ENCODE measurements at places on chromosomes 4 and X. TPM values are rescaled to one million over a fixed set of nuclear protein-coding genes. Genes with fewer than 3 reads are reported as not detected.

GRCh38 chrX:12878536-12878935 lies 11.7 kb downstream of the TLR7 start:
- DNase-seq, result no peak

DNA sequence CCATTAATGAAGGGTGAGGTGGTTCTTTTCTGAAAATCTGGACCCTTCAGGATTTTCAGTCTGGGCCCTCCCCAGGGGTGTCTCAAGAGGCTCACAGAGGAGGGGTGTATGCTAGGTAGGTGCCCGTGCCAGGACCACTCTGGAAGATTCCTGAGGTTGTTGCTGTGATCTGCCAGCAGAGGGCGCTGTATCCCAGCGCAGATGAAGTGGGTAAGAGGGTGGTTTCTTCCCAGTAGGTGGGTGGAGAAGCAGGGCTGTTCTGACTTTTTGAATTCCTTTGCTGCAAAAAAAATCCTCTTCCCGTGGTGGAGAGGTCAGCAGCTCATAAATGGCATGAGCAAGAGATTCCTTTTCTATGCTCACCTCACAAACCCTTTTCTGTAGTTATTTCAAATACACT lies 51.1 kb downstream of the SCML1 start:
- peak; percentile 45 for DNase-seq

DNA sequence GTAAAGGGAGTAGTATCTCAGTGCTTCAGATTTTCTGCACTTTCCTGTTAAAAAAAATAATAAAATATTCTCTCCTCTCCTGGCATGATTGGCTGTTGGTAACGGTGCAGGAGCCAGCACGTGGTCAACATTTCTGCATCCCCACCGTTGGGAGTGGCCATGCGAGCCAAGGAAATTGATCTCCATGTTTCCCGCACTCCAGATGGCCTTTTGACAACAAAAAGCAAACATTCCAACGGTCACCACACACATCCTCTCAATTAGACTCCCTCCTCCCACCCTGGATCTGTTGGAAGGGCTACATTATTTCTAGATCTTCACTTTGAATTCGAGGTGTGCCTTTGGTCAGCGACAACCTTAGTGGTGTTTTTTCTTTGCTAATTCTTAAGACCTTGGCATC lies 45.0 kb downstream of the STK32B start:
- no peak for DNase-seq

GRCh38 chrX:150058728-150059127 lies 120.4 kb upstream of the EOLA2 start:
- DNase-seq, result no peak

DNA sequence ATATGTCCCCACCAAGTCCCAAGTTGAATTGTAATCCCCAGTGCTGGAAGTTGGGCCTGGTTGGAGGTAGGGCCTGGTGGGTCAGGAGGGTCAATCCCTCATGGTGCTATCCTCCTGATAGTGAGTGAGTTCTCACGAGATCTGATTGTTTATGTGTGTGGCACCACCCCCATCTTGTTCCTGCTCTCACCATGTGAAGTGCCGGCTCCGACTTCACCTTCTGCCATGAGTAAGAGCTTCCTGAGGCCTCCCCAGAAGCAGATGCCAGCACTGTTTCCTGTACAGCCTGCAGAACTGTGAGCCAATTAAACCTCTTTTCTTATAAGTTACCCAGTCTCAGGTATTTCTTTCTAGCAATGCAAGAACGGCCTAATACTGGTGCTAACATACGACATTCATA lies 22.7 kb upstream of the TMEM33 start:
- no peak for DNase-seq

- no peak for DNase-seq
Observed at GRCh38 chr4:31617667-31618066, 897.5 kb downstream of the PCDH7 start.

DNA sequence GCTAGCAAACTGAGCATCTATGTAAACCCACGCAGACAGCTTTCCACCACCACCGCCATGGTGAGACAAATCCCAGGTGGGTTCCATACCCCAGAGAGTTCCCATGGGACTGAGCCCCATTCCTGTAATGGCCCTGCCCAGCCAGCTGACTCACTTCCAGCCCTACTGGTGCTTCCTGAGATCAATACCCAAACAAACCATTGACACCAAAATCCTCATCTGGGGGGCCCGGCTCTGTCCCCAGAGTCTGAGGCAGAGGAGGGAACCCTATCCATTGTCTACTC lies 30.1 kb upstream of the JAKMIP1 start:
- no peak for DNase-seq

DNA sequence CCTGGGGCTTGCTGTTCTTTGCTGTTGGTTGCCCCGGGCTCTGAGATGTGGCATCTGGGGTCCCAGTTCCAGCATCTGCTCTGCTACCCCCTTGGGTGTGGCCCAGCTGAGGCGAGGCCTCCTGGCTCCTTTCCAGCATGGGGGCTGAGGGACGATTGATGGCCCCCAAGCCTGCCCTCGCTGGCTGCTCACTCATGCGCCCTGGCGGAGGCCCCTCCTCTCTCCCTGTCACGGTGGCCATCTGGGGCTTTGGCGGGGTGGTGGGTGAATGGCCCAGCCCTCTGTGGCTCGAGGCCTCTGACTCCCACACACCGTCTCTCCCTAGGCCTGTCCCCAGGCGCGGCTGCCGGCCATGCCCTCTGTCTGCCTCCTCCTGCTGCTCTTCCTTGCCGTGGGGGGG lies 1.8 kb downstream of the PLXNA3 start:
- no peak for DNase-seq

MAP3K15 gene
- 0.08 TPM for total RNA-seq

UGT2B15 gene
- total RNA-seq, result 111 TPM

GRCh38 chr4:38740303-38740702 lies 42.5 kb downstream of the TLR10 start:
- no peak for DNase-seq

CLIC2 gene
- total RNA-seq, result 6.0 TPM

- DNase-seq, result no peak
Observed at GRCh38 chr4:48342606-48342880, 1.2 kb downstream of the SLAIN2 start.

DNA sequence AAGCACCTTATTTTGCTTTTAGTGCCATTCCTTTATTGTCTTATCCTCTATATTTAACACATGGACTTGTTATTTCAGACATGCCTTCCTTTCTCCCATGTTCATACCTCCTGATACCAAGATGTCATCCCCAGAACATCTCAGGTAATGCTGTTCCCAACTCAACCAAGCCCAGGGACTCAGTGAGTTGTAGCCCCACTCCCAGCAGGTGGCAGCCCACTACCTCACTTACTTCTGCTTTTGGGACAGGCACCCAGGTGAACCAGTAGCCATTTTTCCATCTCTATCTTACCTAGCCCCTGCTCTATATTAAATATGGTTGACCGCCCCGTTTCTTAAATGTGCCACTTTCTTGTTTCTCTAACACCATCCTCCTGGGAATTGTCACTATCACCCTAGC lies 199.0 kb downstream of the DCHS2 start:
- no peak for DNase-seq

DNA sequence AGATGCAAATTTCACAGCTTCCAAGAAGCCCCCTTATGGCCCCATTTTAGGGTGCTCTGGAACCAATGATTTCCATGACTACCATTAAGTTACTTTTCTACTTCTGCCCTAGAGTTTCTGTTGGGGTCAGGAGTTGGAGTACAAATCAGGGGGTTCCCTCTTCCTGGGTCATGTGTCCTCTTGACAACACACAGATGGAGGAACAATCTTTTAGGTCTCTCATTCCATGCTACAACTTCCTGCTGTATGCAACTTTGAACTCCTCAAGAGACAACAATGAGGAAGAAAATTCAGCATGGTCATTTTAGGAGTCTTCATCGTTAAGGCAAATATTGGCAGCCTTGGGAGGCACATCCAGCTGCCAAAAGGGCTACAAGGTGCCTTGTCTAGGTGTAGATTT lies 79.7 kb downstream of the SEL1L3 start:
- DNase-seq, result no peak

DNA sequence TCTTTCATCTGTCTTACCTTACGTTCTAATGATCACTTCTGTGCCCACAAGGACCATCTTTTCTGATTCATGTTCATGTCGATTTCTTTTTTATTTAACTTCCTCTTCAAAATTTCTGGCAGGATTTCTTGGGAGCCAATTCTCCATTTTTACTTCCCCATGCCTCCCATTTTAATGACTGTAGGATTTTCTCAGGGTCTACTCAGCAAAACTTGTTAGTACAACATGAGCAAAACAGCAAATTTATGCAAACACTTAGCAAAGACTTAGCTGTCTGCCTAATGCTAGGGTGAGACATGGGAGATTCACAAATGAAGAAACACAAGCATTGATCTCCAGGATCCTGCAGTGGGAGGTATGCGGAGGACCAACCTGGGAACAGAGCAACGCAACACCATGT lies 5.5 kb downstream of the CD38 start:
- DNase-seq, result no peak

TMEM154 gene
- total RNA-seq, result 2.1 TPM

DNA sequence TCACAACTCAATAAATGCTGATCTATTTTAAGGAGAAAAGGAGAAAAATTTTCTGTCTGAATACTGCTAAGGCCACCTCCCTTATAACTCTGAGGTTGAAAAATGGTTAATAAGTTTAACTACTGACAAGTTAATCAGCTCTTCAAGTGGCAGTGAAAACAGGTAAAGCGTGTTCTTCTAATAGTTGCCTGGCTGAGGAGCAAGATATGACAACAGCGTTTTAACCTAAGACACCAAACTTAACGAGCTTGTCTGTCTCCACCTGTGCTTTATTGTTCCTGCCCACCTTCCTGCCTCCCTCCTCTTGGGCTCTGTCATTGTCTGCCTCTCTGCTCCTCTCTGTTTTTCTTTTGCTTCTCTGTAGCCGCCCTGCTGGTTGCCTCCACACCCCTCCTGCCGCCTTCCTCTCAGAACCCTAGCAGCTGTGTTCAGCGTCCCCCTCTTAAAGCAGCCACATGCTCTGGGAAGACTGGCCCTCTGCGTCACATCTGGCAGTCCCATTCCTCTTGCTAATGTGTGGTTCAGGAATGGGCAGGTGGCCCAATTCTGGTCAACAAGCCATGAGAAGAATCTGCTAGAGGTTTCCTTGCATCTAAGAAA lies 4.3 kb upstream of the TSPAN5 start:
- no peak for DNase-seq

DNA sequence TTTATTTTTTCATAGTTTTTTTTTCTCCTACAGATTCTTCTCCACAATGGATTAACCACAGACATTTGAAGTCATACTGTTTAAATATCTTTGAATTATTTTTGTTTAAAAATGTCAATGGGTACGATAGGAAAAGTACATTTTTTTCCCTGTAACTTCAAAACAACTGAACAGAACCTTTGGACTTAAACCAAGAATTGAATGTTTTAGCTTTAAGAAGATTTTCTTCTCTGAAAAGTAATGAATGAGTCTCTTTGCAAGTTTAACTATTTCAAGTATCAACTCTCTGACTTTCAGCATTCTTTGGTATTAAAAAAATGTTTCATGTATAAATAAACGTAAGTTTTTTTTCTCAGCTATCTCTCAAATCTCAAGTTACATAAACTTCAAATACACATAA lies 364.3 kb downstream of the FBXO8 start:
- DNase-seq, result no peak

PNMA5 gene
- total RNA-seq, result not detected

TDO2 gene
- total RNA-seq, result 520 TPM

GRCh38 chrX:118360429-118361125 lies 14.7 kb downstream of the WDR44 start:
- DNase-seq, result no peak

GRCh38 chrX:15864629-15865028 lies 10.0 kb upstream of the AP1S2 start:
- no peak for DNase-seq

GRCh38 chr4:6561706-6562371 lies 13.2 kb upstream of the MAN2B2 start:
- DNase-seq, result no peak

LPAR4 gene
- total RNA-seq, result not detected

DNA sequence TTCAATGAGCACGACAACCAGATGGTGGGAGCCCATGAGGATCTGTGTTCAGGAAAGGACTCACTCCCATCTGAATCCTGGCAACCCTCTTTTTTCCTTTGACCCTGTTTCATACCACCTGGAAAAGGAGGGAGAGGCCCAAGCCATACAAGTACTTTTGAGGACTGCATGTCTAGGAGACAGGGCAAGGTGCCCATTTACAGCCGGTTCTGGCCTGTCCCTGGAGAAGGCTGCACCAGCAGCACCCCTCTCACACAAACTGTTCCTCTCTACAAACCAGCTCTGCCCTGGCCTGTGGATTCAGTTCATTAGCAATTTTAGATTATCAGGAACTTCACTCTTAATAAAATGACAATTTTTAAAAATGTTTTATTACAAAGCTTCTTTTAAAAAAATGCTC lies 57.5 kb downstream of the HADH start:
- no peak for DNase-seq

DNA sequence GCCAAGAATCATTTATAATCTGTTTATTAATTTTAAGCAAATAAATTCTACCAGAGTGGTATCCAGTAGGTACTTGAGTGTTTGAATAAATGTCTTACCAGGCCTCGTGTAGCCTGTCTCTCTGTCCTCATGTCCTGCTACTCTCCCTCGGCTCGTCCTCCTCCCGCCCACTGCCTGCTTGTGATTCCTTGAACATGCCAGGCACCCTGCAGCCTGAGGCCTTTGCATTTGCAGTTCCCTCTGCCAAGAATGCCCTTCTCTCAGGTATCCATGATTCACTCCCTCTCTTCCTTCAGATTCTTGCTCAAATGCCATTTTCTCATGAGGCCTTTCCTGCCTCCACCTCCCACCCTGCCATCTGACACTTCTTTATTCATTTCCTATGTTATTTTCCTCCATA lies 209.7 kb upstream of the PRPS2 start:
- DNase-seq, result no peak

GRCh38 chrX:69031181-69031580 lies 134.1 kb downstream of the PJA1 start:
- DNase-seq, result no peak

DNA sequence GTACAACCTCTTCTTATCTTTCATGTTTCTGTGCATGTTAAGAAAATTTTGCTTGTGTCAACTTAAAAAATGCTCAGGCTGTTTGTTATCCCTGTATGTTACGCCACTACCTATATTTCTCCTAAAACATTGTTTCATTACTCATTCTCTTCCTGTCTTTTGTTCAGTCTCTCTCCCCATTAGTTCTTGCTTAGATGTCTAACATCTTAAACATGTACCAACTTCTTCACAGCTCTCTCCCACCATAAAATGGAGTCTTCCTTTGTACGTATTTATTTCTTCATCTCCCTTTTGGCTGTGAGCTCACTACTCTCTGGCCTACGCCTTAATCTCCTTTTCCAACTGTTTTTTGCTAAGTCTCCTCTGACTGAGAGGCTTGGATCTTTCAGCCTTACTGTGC lies 36.4 kb downstream of the PCDH7 start:
- no peak for DNase-seq

- no peak for DNase-seq
Observed at GRCh38 chrX:17697191-17697590, 40.1 kb upstream of the SCML1 start.

GRCh38 chr4:25313201-25313895 lies 774 bp downstream of the ZCCHC4 start:
- DNase-seq, result no peak

- peak; percentile 35 for DNase-seq
Observed at GRCh38 chrX:123087326-123087725, 96.8 kb upstream of the GRIA3 start.
